ENCODE measurements at places on chromosomes 12 and 14.

GRCh38 chr12:1443421-1444141 is 150.8 kb downstream of the FBXL14 start:
- DNase-seq = no peak

GRCh38 chr12:63862187-63862968 is 17.9 kb downstream of the SRGAP1 start:
- no peak for DNase-seq

GRCh38 chr14:55111122-55111708 is 17.8 kb upstream of the LGALS3 start:
- DNase-seq = no peak

DNA sequence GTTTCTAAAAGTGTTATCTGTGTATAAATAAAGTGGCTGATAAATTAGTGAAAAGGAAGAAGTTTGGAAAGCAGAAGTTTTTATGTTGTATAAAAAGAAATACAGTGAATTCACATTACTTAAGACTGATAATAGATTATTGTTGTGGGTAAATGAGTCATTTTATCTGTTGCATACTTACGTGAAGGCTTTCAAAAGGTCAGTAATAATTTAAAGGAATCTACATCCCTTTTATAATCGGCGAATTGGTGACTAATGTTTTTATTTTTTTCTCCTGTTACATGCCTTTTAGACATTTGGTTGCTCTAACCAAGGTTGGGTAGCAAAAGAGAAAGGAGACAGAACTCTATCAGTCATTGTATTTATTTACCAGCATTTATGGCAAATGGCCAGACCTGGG is 155.9 kb downstream of the SLC41A2 start:
- DNase-seq = no peak

DNA sequence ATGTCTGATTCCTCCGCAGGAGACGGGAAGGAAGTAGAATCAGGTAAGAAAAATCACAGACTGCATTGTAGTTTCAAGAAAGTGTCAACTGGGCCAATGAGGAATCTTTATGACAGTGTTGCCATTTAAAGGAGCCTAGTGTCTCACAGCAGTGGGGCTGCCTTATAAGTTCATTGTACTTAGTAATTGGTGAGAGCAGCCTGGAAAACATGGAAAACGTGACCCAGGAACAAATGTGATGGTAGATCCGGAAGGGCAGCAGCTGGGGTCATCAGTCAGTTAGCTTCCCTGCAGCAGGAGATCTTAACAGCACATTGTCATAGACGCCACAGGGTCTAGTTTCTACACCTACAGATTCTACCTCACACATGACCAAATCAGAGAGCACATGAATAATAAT is 630.0 kb upstream of the LMO3 start:
- DNase-seq = no peak

- no peak for DNase-seq
These were observed 45.0 kb downstream of the LRCOL1 start for GRCh38 chr12:132565365-132565764.

- no peak for DNase-seq
These were observed 404.4 kb downstream of the AACS start for GRCh38 chr12:125469683-125470082.

GRCh38 chr14:58401587-58401986 is 5.9 kb downstream of the TOMM20L start:
- no peak for DNase-seq

DNA sequence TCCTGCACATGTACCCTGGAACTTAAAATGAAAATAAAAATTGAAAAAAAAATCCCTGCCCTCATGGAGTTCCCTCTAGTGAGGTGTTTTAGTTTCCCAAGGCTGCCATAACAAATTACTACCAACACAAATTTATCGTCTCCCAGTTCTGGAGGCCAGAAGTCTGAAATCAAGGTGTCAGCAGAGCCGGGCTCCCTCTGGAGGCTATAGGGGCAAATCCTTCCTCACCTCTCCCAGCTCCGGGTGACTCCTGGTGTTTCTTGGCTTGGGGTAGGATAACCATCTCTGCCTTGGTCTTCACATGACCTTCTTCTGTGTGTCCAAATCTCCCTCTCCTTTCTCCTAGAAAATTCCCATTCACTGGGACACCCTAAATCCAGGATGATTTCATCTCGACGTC is 50.1 kb downstream of the PLXNC1 start:
- no peak for DNase-seq

DNA sequence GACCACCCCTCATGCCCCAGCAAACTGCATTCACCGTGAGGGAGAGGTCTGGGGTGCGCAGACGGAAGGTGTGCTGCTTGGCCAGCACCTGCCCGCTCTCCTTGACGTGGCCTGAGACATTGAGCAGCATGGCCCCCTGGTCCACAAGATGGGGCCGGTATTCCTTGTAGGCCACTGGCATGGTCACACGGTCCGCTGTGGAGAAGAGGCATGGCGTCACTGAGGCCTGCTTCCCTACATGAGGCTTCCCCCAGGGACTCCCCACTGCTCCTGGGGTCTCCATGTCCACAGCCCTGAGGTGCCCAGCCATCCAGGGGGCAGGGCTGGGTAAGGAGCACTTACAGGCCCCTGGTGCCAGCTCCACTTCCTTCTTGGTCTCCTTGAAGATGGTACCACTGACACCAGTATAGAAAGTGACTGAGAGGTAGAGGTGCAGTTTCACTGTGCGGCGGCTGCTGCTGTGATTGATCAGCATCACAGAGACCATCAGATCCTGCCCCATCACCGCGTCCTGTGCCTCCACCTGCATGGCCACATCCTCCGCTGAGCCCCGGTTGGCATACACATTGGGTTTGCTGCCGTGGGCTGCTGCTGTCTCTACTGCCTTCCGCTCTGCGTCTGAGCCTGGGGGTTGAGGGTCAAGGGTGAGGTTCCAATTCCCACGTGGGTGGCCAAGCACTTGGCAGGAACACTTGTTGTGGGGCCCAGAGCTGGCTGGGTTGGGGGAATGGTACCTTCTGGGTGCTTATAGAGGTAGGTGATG is 8.2 kb downstream of the TGM1 start:
- DNase-seq = no peak

- DNase-seq = no peak
These were observed 116.9 kb downstream of the DIP2B start for GRCh38 chr12:50621399-50622300.

GRCh38 chr12:11793921-11794710 is 144.6 kb downstream of the ETV6 start:
- DNase-seq = no peak

GRCh38 chr12:46918631-46919030 is 92.8 kb upstream of the SLC38A4 start:
- DNase-seq = no peak

GRCh38 chr12:1799882-1800400 is 20.4 kb upstream of the LRTM2 start:
- DNase-seq = no peak

DNA sequence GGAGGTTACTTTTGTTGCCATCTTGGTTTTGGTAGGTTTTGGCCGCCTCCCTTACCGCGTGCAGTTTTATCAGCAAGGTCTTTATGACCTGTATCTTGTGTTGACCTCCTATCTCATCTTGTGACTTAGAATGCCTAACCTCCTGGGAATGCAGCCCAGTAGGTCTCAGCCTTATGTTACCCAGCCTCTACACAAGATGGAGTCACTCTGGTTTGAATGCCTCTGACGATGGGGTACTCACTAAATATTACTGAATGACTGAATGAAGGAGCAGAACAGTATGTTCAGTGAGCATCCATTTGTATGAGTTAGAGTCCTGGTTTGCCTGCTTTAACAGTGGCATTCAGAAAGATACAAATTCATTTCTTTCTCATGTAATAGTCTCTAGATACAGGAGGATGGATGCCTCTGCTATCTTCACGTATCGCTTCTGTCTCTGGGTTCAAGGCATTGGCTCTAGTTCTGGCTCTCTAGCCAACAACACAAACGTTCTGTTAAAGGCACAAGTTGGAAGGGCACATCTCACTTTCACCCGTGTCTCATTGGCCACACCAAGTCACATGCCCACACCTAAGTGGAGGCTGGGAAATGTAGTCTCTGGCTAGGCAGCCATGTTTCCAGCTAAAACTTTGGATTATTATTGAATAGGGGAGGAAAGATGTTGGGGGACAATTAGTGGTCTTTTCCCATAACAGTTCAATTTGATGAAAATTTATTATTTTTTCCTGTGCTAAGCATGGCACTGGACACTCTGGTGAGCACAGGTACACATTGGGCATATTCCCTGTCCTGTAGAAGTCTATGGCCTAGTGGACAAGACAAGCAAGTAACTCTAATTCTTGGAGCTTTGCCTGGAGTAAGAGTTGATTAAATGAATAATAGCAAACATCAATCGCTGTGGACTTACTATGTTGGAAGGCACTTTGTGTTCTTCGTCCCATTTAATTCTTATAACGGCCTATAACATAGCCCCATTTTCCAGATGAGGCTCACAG is 75.2 kb upstream of the RPH3A start:
- DNase-seq = no peak

DNA sequence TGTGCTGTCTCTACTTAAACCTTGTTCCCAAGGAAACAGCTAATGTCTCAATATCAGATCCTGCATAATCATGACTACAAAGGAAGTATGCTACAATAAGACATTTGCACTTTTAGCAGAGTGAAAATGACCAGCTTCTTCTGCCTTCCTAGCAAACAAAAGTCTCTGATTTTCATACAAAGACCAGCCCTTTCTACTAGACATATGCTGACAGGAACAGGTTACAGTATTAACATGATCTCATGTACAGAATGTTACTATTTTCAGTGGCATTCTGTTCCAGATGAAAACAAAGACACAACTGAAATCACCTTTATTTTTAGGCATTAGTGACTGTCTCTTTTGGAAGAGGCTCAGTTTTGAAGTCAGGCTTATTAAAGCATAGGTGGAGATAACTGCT is 228.6 kb downstream of the MED13L start:
- no peak for DNase-seq

GRCh38 chr14:36508418-36509068 is 11.5 kb downstream of the NKX2-1 start:
- DNase-seq = no peak

DNA sequence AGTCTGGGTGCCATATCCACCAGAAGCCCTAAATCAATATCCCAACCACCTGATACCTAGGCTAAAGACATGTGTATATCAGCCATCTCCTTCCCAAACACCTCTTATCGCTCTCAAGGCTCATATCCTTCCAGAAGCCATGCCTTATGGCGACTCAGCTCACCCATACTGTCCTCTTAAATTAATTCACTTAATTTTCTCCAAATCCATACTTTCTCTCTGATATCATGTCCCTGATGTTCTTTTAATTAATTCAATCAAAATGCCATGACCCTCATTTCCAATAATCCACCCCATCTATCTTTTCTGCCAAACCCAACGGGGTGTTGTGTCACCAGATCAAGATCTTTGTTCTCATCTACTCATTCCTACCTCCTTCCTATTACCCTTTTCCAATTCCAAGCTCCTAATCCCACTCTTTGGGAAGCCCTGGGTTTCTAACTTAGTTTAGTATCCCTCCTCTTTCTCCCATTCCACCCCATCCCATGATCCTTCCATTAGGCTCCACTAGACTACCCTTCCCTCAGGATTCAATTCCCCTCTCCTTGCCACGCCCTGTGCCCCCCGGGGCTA is 723 bp downstream of the ATF7 start:
- DNase-seq = no peak

DNA sequence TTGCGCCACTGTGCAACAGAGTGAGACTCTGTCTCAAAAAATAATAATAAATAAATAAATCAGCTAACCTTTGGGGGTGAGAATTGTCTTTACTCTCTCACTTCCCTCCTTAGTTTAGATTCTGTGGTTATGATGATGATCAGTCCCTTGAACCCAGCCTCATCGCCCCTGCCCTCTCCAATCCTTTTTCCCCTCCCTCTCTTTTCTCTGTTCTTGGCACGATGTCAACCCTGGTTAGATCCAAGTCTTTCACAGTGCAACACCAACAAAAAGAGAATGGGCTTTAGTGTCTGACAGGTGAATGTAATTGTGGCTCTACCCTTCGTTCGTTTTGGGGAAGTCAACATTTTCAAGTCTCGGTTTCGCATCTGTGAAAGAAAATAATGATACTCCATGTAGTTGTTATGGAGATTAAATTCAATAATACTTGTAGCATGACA is 59.0 kb downstream of the NTN4 start:
- DNase-seq = no peak

DNA sequence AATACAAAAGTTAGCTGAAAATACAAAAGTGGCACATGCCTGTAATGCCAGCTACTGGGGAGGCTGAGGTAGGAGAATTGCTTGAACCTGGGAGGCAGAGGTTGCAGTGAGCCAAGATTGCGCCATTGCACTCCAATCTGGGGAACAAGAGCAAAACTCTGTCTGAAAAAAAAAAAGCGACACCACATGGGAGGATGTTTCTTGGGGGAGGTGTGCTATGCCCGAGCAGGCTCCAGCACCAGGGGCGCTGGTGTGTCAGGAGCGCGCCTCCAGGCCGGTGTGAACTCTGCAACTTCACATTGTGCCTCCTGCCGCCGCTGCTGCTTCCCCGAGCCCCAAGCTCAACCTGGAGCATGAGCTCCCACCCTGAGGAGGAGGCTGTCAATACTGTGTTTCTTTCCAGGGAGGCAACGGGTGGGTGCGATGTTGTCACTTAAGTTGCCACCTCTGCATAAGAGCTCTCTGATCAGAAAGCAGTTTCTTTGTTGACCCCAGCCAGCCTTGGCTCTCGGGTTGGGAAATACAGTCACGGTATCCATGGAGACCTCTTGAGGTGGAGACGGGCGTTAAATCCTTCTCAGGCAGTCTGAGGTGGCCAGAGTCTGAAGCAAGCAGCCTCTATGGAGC is 18.9 kb downstream of the DEGS2 start:
- no peak for DNase-seq

- no peak for DNase-seq
These were observed 2.1 kb downstream of the IFI27 start for GRCh38 chr14:94112513-94113063.

DNA sequence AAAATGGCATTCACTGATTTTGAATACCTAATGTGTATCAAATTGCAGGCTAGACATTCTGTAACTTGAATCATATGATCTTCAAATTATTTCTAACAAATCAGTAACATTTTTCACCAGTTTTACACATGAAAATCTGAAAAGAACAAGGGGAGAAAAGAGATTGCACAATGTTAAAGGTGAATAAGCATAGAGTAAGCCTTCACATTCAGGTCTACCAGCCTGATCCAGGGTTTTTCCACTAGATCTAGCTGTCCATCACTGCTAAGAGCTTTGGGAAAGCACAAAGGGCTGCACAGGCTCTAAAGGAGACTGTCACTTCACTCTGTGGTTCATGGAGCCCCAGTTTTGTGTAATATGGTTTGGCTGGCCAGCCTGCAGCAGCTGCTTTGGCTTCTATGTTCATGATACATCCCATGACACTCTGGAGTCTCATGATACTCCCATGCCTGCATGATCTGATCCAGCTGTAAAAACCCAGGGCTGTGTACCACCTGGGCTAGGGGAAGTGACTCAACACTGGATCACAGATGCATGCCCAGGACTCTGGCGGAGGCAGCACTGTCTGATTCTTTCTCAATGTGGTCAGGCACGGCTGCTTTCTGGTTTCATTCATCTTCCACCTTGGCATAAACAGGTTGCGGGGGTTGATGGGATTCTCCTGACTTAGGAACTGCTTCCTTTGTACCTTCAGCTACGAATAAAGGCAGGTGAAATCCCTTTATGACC is 859.7 kb downstream of the GALC start:
- no peak for DNase-seq

Data from stimulated activated CD4-positive, alpha-beta T cell treated with anti-CD3 and anti-CD28 coated beads, Interleukin-1b, Interleukin-23, amount 100 ng/mL, for 4 hours (primary cell).